ENCODE measurements at places on chromosomes 1 and 21.

- DNase-seq = no peak
These were observed 70.0 kb upstream of the C21orf91 start for GRCh38 chr21:17889171-17889570.

DNA sequence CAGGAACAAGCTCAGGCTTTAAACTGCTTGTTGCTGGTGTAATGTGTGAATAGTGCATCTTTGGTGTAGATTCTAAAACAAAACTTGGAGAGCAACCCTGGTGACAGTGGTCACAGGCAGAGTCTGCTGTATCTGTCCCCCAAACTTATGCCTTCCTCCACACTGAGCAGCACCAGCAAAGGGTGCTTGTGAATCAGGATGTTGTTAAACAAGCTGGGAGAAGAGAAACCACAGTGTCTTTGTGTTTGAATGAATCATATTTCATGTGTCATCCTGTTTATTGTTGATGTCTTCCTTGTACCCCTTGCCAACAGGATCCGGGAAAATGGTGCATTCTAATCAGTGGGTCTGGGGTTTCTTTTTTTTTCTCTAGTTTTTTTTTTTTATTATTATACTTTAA lies 91.9 kb upstream of the COG2 start:
- no peak for DNase-seq

GRCh38 chr21:45033791-45034555 lies 40.4 kb upstream of the ADARB1 start:
- no peak for DNase-seq

- no peak for DNase-seq
These were observed 8.2 kb downstream of the CRYBG2 start for GRCh38 chr1:26345718-26346117.

- DNase-seq = peak; percentile 38
These were observed 37.8 kb downstream of the GPA33 start for GRCh38 chr1:167052389-167052788.

GRCh38 chr1:43550598-43551246 lies 20.0 kb downstream of the PTPRF start:
- no peak for DNase-seq

DNA sequence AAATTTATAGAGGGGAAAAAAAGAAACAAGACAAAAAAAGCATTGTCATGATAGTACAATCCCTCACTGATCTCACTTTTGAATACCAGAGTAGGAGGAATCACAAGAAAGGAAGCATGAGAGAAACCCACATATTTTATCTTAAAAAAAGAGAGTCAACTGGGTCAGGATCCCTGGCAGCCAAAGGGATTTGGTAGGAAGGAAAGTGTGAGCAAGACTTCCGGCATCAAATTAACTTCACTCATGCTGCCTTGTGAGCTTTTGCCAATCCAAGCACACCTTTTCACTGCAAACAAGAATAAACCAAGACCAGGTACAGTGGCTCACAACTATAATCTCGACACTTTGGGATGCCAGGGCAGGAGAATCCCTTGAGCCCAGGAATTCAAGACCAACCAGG lies 53.1 kb downstream of the SLC9C2 start:
- DNase-seq = no peak

GRCh38 chr1:31310198-31310597 lies 13.4 kb downstream of the ZCCHC17 start:
- no peak for DNase-seq

DNA sequence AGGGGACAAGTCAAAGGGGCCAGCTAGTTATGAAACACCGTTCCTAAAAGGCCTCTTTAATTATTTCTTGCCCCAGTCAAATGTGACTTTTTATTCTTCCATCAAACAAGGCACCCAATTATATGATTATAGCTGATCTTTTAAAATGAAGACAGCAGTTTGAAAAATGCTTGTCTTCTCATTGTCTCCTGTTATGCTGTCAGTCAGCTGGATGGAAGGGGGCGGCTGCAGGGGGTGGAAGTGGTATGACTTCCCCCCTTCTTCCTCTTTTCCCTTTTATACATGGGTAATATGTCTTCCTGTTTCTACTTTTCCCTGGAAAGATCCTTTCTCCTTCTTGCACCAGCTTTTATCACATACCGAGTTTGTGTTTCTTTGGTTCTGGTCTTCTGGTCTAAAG lies 25.8 kb upstream of the KCNA10 start:
- no peak for DNase-seq

- DNase-seq = no peak
These were observed 25.9 kb upstream of the GNPAT start for GRCh38 chr1:231214918-231215680.

DNA sequence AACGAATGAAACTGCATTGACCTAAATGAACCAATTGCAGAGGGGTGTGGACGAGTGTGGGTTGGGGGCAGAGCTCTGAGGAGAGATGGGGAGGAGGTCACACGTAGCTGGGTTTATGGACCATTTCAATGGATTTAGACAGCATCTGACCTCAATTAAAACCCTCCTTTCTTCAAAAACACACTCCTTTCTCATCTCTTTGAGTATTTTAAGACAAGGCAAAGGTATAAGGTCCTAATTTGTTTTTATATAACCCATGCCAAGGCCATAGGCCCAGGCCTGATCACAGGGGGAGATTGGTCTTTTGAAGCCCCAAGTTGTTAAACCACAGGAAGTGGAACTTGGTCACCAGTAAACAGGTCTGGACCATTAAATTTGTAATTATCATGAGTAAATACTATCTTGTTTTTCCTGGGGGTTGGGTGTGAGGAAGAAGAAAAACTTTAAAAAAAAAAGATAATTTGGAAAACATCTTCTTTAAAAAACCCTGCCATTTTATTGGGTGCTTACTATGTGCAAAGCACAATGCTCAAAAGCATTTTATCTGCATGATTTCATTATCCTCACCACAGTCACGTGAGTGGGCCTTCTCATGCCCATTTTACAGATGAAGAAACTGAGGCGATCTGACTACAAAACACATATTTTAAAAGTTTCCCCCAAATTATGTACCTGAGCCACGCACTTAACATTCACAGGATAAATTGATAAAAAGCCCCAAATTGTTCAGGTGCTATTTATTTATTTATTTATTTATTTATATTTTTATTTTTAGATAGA lies 8.9 kb upstream of the INAVA start:
- no peak for DNase-seq

- DNase-seq = no peak
These were observed 59.5 kb upstream of the KDM4A start for GRCh38 chr1:43590388-43590925.

- DNase-seq = no peak
These were observed 714.1 kb upstream of the CHRM3 start for GRCh38 chr1:238672262-238672661.

GRCh38 chr1:87179076-87179810 lies 149.4 kb upstream of the LMO4 start:
- DNase-seq = no peak

GRCh38 chr1:7594714-7595295 lies 176.3 kb upstream of the VAMP3 start:
- no peak for DNase-seq

DNA sequence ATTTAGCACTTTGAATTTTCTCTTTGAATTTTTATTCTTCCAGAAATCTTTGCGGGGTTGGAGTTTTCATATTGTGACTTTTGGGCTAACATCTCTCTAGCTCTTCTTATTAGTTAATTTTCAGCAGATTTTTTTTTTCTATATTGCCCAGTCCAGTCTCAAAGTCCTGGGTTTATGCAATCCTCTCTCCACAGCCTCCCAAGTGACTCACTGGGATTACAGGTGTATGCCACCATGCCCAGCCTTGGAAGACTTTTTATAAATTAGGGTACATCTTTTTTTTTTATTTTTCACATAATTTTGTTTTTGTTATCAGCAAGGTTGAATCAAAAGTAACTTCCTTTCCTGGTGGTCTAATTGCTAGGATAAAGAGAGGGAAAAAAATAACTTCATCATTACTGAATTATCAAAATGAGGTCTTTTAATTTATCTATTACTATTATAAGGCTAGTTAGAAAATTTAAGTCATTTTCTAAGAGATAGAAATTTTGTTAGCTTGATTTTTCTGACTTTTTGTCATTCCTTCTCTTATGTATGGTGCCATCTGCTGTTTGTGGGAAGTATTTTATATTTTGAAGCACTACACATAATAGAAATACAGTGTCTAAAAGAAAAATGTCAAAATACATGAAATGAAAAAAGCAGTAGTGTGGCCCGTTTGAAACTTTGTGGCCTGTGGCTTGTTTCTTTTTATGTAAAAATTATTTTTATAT lies 273.4 kb upstream of the CACYBP start:
- DNase-seq = no peak

DNA sequence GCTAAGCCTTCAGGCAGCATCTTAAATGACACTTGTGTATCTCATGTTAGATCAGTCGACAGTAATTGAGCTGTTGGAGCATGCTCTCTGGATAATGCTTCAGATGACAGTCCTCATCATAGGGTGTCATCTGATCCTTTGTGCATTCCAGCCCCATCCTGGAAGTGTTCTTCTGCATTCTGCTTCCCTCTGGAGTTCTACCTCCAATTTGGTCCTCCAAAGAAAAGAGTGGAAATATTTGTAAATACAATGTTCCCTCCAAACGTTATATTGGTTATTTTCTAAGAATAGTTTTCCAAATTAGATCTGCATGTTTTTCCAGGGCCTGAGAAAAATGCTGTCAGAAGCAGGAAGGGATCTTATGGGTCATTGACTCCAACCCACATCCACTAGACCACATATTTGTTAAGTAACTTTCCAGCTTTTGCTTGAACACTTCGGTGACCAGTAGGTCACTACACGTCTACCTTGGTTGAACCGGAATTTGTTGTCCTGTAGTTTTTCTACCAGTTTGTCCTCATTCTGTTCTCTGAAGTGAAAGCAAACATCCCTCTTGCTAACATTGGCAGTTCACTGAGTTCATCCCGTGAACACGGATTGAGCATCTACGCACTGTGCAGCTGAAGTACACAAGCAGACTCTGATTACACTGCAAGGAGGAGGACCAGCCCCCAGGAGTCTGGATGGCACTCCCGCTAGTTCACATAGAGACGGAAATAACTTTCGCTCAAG lies 136.0 kb downstream of the TLR5 start:
- no peak for DNase-seq

GRCh38 chr1:245160288-245160687 lies 5.5 kb downstream of the KIF26B start:
- no peak for DNase-seq

DNA sequence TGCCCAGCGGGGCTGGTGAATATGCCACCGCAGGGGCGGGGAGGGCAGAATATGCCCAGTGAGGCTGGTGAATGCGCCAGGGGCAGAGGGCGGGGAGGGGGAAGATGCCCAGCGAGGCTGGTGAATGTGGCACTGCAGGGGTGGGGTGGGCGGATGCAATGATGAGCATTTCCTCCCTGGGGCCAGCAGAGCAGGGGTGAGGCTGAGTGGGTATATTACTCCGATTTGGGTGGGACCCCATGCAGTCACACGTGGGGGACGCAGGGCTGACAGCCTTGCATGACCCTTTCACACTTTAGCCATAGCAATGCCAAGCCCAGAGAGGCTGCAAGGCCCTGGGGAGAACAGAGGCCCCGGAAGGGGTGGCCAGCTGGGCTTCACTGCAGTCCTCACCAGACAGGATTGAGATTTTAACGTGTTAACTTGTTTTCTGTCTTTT lies 9.3 kb upstream of the SLX9 start:
- no peak for DNase-seq

GRCh38 chr1:39410915-39411436 lies 80.5 kb upstream of the BMP8A start:
- DNase-seq = no peak

- DNase-seq = no peak
These were observed 88.6 kb downstream of the ZBTB18 start for GRCh38 chr1:244139655-244140054.

DNA sequence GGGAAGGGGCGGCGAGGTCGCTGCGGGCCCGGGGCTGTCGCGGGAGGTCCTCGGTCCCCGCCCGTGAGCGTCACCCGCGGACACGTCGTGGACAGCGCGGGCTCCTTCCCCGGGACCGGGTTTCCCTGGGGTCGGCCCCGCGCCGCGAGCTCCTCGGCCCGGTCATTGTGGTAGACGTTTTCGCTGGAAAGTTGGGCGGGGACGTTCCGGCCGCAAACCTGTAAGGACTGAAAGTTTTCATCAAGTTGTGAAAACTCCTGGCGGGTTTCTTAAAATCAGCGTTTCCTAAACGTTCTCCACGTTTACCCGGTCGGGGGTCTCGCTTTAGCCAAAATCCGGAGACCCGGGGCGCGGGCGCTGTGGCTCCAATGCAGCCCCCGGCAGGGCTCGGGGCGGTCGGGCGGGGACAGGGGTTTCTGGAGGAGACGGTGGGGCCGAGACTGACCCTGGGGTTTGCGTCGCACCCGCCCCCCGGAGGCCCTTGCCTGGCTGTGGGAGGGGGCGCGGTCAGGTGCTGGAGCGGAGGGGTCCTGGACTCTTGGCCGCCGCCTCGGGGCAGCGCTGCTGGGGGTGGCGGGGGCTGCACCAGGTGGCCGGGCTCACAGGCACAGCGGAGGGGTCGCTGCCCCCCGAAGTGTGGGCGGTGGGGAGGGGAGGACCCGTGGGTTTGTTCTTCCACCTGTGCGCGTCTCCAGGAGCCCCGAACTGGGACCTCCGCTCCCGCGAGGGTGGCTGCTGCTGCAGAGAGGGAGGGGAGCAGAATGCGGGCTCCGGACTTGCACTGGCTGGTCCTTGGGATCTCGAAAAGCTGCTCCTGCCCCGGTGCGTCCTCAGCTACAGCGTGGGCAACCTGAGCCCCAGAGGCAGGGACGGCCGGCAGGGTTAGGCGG lies 827 bp downstream of the PRKCZ start:
- DNase-seq = no peak

GRCh38 chr1:202276081-202276715 lies 65.5 kb downstream of the UBE2T start:
- no peak for DNase-seq

DNA sequence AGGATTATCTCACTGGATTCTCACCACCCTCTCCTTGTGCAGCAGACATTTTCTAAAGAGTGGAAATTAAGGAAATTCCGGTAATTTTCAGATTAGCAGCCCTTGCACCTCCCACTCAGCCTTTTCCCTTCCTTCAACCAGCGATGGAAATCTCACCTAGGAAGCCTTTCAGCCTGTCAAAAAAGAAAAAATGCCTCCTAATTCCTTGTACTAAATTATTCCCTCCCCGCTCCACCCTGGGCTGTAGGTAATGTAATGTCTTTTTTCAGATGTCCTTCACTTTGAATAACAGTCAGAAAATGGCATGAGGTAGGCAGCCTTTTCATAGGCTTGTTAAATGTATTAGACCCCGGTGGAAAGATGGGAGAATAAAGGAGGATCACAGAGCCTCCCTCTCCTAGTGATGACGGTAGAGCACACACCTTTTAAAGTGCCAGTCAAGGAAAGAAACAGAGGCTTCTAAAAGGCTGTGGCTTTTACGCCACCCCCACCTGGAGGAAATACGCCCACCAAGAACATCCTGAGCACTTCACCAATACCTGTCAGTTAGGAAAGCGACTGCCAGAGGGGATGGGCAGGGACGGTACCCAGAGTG lies 62.8 kb upstream of the NEK2 start:
- no peak for DNase-seq

DNA sequence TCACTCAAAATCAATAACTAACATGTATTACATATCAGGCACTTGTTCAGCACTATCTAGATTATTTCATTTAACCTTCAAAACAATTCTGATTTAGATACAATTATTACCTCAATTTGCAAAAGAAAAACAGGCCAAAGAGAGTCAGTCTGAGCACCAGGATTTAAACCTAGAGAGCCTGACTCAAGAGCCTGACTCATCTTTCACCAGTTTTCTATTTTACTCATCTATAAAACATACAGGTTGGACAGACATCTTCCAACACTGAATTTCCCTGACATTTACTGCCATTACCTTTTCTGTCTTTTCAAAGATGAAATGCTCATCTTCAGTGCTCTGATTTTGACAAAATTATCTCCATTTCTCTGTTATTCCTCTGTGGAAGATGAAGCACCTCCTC lies 116.5 kb downstream of the MRPL39 start:
- no peak for DNase-seq

GRCh38 chr1:226110249-226111097 lies 48.0 kb downstream of the H3-3A start:
- no peak for DNase-seq
